ENCODE measurements at places on chromosomes 11 and 22. TPM values are rescaled to one million over a fixed set of nuclear protein-coding genes. Genes with fewer than 3 reads are reported as not detected.

The NLRP14 gene
- 0.07 TPM for total RNA-seq

The ANO1 gene
- total RNA-seq: 71.4 TPM

The SMTNL1 gene
- total RNA-seq: not detected

The GRM5 gene
- total RNA-seq: 0.04 TPM

The NRXN2 gene
- total RNA-seq: not detected

The DCHS1 gene
- total RNA-seq: 0.11 TPM

The POTEH gene
- not detected for total RNA-seq

The MYRF gene
- 0.18 TPM for total RNA-seq

The TUBA8 gene
- 0.34 TPM for total RNA-seq

The CARD16 gene
- total RNA-seq: 11.6 TPM

The RTN4RL2 gene
- 0.10 TPM for total RNA-seq

The STK33 gene
- total RNA-seq: 0.39 TPM

The DERL3 gene
- 1.9 TPM for total RNA-seq

The PDXP gene
- 9.7 TPM for total RNA-seq

The C22orf31 gene
- not detected for total RNA-seq

The CRYAB gene
- 0.85 TPM for total RNA-seq

The DNHD1 gene
- 2.0 TPM for total RNA-seq

The MYOD1 gene
- total RNA-seq: not detected

The OR5AR1 gene
- not detected for total RNA-seq

The MYBPC3 gene
- total RNA-seq: not detected

The MS4A3 gene
- total RNA-seq: not detected

The VSTM5 gene
- total RNA-seq: 0.11 TPM

The RASL10A gene
- not detected for total RNA-seq

The OR52B2 gene
- not detected for total RNA-seq

The NAALAD2 gene
- 0.04 TPM for total RNA-seq

The VWCE gene
- total RNA-seq: 0.48 TPM

The SLC25A18 gene
- total RNA-seq: not detected

The PARVB gene
- 13.9 TPM for total RNA-seq

The APOL6 gene
- 14.9 TPM for total RNA-seq

The PRCP gene
- 28.8 TPM for total RNA-seq

The KCNJ11 gene
- not detected for total RNA-seq

The GAS2L1 gene
- 31.8 TPM for total RNA-seq

The SEPTIN3 gene
- total RNA-seq: 0.03 TPM

The KCNJ1 gene
- 0.03 TPM for total RNA-seq

The MLC1 gene
- total RNA-seq: not detected

The FIBIN gene
- 0.21 TPM for total RNA-seq

The YAP1 gene
- 130 TPM for total RNA-seq

The TECTA gene
- 0.11 TPM for total RNA-seq

The DDX25 gene
- not detected for total RNA-seq

The EIF3F gene
- 274 TPM for total RNA-seq

The DRD4 gene
- total RNA-seq: not detected

The CRYBA4 gene
- total RNA-seq: not detected

The CAPRIN1 gene
- total RNA-seq: 218 TPM

The SPA17 gene
- 22.3 TPM for total RNA-seq

The P2RY2 gene
- total RNA-seq: 6.3 TPM

The ZNF70 gene
- 3.0 TPM for total RNA-seq

The MRGPRX1 gene
- total RNA-seq: not detected

The GGT1 gene
- 10.1 TPM for total RNA-seq

The RBM14 gene
- 57.6 TPM for total RNA-seq

The OR8D4 gene
- total RNA-seq: not detected

The HIC2 gene
- 3.2 TPM for total RNA-seq

The P2RY6 gene
- not detected for total RNA-seq
